Bone marrow (tissue), 2 donors: ENCODE measurements at places on chromosomes 7 and 10.

GRCh38 chr10:4283846-4284610, 499.0 kb upstream of the KLF6 start:
- DNase-seq, result no peak

DNA sequence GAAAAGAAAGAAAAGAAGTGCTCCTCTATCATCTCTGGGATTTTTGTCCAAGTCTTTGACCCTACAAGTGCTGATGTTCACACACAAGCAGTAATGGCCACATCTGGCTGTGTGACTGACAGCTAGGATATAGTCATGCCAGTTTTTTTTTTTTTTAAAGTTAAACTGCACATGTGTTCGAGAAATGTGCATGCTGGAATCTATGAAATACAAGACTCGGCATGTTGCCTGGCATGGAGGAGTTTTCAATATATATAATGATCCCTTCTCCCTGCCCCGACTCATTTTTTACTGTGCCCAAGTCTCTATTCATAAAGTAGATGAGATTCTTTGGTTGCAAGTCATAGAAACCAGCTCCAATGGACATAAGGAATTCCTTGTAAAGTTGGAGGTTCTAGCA, 60.4 kb upstream of the FGFR2 start:
- DNase-seq, result no peak

DNA sequence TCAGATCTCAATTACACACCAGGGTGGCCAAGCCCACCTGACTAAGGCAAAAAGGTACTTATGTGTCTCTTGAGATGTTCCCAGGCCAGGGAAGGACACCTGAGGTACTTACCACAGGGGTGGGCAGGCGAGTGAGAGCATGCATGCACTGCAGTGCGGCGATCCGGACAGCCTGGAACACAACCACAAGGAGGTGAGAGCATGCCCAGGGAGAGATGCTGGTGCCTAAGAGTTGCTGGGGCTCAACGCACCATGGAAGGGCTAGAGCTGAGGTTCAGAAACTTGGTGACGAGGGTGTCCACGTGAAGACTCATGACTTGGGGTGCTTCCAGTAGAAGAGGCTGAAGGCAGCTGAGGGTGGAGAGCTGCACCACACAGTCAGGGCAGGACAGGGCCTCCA, 13.1 kb downstream of the ZDHHC16 start:
- DNase-seq, result no peak

DNA sequence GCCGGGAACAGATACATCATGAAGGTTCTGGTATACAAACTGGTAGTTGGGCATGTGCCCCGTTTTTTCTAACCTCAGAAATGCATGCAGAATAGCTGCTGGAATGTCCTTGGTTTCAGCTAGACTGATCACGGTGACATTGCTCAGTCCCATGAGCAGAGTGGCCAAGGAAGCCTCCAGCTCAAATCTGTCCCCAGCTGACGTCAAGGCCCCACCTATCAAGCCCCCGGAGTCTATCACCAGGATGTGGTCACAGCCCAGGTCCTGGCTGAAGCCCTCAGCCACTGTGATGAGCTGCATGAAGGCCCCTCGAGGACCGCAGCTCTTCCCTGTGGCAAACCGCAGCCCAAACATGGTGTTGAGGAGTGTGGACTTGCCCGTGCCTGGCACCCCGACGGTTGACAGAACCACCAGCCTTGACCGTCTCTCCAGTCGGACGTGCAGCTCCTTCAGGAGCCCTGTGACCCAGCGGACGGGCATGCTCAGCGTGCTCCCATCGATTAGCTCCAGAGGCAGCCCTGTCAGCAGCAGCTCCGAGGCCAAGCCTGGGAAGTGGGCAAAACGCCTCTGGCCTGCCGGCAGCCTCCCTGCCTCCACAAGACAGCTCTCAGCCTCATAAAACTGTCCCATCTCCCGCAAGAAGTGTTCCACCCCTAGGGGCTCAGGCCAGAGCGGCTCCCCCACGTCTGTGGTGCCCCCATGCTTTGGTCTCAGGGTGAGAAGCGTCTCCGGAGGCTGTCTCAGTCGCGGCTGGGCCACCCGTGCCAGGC, 7.8 kb upstream of the MRPS24 start:
- no peak for DNase-seq

- DNase-seq, result no peak
Measured at GRCh38 chr10:24115403-24115802, 93.5 kb upstream of the KIAA1217 start.

- no peak for DNase-seq
Measured at GRCh38 chr7:4479367-4480039, 202.6 kb upstream of the FOXK1 start.

DNA sequence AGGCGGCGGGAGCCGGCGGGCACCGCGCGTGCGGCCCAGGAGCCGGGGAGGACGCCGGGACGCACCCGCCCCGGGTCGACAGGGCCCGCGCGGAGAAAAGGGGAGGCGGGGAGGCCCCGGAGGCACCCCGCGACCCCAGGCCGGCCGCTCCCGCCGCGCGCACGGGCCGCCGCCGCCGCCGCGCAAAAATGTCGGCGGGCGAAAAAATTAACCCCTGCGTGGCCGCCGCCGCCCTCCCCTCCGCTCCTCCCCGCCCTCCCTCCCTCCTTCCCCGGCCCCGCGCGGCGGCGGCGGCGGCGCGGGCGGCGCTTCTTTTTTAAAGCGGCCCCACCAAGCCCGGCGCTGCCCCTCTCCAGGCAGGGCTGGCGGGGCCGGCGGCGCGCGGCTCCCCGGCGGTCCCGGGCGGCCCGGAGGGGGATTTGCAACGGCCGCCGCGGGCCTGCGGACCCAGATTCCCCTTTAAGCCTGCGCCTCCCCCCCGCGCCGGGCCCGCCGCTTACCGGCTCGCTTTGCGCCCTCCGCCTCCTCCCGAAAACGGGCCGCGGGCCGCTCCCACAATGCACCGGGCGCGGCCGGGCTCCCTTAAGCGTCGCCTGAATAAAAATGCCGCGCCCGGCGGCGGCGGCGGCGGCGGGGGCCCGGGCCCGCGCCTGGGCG, 465 bp downstream of the SEPHS1 start:
- DNase-seq, result peak; percentile 46

DNA sequence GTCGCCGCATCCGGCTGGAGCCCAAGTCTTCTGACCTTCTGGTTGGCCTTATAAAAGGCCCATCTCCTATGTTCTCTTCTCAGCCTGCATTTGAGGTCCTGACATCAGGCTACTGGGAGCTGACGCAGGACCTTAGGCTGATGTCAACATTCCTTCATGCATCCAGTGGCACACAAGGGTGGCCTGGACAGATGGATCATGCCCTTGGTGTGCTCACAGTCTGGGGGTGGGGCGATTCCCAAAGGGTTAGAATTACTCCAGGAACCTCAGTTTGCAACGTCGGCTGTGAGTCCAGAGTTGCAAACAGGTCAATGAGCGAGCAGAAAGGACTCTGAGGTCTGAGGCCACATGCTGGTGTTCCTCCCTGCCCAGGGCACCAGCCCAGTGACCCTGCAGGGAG, 8.2 kb upstream of the CLIP2 start:
- no peak for DNase-seq

GRCh38 chr10:98076086-98076485, 45.7 kb upstream of the CRTAC1 start:
- no peak for DNase-seq

DNA sequence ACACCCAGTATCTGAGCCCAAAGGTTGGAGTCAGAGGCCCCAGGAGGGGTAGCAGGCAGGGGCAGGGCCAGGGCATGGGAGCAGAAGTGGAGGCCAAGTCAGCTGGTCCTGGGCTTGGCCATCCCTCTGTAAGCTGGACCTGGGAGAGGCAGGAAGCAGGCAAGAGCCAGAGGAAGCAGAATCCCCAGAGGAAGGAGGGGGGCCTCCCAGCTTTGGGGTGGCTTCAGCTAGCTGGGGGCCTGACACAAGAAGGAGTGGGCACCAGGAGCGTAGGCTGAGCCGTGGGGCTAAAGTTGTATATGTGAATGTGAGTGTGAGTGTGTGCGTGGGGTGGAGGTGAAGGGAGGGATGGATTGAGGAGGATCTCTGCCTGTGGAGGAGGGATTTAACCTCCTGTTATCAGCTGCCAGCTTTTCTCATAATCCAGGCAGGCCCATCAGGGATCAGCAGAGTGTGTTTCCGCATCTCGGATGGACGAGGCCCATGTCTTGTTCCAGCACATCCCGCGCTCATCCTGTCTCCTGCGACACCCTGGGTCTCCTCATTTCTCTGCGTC, 54.0 kb downstream of the NEURL1 start:
- no peak for DNase-seq

- DNase-seq, result no peak
Measured at GRCh38 chr7:115924411-115924810, 106.2 kb downstream of the TFEC start.

DNA sequence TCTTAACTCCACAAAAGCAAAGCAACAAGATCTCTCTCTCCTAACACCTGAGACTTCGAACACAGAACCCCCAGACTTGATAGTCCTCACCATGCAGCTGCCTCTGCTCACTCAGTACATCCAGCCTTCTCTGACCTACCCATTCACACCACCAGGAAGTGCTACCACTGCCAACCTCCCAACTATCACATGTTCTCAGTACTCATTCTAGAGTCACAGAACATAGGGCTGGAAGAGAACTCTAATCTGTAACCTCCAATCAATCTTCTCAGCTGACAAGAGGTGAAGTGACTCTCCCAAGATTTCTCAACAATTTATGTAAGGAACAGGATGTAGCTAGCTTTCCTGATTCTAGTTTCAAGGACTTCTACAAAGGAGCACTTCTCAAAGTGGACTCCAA, 3.8 kb downstream of the NUDCD3 start:
- DNase-seq, result no peak

GRCh38 chr7:92631067-92631849, 41.1 kb upstream of the FAM133B start:
- DNase-seq, result no peak

- DNase-seq, result no peak
Measured at GRCh38 chr10:14801723-14802122, 27.0 kb upstream of the FAM107B start.

- DNase-seq, result no peak
Measured at GRCh38 chr7:105990727-105991453, 27.8 kb downstream of the CDHR3 start.

DNA sequence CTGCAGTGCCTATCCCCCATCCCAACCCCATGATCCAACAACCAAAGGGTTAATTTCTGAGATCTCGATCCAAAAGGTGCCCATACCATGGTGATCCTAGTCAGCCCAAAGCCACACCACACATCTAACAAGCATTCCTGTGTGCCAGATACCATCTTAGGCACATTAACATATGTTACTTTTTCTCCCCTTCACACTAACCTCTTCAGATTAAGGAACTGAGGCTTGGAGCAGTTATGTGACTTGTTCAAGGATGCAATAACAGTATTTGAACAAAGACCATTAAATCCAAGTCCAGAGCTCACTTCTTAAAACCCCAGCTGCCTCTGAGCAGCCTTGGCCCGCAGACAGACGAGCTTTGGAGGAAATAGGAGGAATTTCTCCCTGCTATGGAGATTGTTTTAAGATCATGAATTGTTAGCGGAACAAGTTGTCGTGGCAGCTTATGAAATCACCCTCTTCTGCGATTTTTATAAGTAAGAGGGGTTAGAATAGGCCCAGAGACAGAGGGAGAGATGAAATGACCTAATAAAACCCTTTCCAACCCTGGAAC, 327.2 kb downstream of the KCNMA1 start:
- no peak for DNase-seq

- DNase-seq, result no peak
Measured at GRCh38 chr10:126895214-126895781, 9.9 kb upstream of the DOCK1 start.
